Liver (tissue), 10 donors: ENCODE measurements at places on chromosomes 7 and 10. TPM values are rescaled to one million over a fixed set of nuclear protein-coding genes. Genes with fewer than 3 reads are reported as not detected.

The ZNF716 gene
- total RNA-seq: not detected

The CACNA2D1 gene
- total RNA-seq: 1.4 TPM

The IDI2 gene
- not detected for total RNA-seq

The TUBAL3 gene
- total RNA-seq: not detected

The TSPAN13 gene
- total RNA-seq: 20.6 TPM

The SNX8 gene
- total RNA-seq: 20.8 TPM

The AKR1C8 gene
- not detected for total RNA-seq

DNA sequence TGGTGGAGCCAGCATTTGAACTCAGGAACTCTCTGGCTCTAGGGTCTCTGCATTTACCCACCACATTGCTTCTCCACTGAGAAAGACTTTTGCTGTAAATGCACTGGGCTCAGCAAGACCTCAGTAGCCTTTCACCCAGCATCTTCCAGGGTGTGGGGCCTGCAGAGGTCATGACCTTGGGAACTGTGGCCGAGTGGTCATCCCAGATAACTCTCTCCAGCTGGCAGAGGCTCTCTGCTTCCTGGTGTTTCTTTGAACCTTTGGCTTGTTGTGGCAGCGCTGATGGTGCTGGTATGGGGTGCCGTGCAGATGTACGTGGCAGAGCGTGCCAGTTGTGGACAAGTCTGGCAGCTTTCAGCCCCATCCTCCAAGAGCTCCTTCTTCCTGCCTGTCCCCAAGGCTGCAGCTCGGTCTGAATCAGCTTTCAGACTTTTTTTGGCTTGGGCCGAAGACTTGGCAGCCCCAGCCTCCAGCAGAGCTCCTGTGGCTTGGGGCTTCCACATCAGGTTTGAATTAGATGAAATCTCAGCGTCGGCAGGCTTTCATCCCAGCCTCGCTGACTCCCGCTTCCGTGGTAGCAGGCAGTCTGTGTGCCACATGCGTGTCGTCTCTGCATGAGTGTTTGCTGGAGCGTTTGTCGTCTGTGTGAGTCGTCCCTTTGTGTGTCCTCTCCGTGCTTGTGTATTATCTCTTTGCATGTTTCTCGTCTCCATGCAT, 21.5 kb downstream of the ADAMTS14 start:
- DNase-seq: no peak

GRCh38 chr7:101531726-101532357, 97.3 kb downstream of the MYL10 start:
- DNase-seq: no peak

- no peak for DNase-seq
Measured at GRCh38 chr7:51629206-51629605, 312.6 kb upstream of the COBL start.

DNA sequence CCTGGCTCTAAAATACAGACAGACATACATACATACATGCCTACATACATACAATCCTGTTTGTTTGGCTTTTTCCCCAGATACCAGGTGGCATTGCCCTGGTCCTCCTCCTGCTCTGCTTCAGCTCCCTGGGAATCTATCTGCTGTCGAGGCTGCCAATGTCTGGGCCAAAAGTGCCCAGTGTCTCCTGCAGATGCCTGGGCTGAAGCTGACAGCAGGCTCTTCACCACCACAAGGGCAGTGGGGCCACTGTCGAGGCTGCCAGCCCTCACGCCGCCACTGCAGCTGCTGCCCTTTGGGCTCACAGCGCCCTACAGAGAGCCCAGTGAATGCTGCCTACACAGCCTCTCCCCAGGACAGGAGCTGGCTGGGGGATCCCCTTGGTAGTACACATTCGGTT, 18.0 kb upstream of the STN1 start:
- no peak for DNase-seq

GRCh38 chr10:51654918-51655317, 44.5 kb downstream of the CSTF2T start:
- DNase-seq: no peak

GRCh38 chr10:4282496-4282895, 497.5 kb upstream of the KLF6 start:
- no peak for DNase-seq

- DNase-seq: no peak
Measured at GRCh38 chr7:25891591-25891990, 260.4 kb upstream of the NFE2L3 start.

DNA sequence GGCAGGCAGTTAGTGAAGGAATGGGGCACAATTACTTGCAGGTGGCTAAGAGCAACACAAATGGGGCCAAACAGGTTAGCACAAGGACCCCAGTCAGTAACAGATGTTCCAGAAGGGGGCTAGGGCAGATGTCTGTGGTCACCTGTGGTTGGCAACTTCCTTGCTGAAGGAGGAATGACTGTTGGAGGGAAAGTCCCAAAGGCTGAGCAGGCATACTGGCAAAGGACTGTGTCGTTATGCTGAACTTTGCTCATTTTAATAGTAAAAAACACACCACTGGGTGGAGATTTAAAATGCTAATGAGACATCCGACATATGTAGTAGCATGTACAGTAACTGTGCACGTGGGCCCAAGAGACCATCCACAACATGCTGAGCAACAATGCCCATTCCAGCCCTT, 511.6 kb downstream of the CALN1 start:
- DNase-seq: no peak

DNA sequence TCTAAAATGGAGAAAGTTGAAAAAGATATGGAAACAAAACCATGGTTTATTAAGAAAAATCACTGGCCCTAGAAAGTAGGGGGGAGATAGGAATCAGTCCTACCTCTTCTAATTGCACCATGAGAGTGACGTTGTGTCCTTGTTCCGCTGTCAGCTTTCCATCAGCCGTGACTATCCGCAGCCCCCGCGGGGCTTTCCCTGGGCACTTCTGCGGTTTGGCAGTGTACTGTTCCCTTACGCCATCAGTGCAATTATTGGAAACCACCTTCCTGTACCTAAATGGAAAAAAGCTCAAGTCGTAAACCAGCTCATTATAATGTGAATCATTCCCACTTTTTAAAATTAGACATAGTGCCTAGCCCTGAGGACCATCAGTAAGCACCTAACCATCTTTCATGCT, 512.2 kb downstream of the SORCS1 start:
- no peak for DNase-seq

DNA sequence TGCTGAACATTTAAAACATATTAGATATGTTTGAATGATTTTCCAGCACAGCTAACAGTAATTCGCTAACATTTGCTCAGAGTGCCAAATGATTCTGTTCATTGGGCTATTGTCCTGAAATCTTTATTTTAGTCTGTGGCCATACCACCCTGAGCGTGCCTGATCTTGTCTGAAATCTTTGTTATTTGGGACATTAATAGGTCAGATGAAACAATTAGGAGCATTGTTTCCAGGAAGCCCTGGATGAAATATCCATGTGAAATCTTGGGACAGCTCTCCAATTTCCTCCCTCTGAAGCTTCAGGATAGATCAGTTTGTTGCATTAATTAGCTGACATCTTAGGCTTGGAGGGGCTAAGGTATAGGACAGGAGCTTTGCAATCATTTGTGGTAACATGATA, 512.0 kb downstream of the KIF20B start:
- no peak for DNase-seq

DNA sequence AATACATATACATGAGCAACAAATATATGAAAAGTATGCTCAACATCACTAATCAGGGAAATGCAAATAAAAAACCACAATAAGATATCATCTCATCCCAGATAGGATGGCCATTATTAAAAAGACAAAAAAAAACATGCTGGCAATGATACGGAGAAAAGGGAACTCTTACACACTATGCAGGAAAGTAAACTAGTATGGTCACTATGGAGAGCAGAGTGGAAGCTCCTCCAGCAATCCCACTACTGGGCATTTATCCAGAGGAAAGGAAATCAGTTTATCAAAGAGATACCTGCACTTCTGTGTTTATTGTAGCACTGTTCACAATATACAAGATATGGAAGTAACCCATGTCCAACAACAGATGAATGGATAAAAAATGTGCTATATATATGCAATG, 217.5 kb downstream of the SDK1 start:
- DNase-seq: no peak

- DNase-seq: no peak
Measured at GRCh38 chr7:31885171-31885570, 185.0 kb downstream of the PDE1C start.

DNA sequence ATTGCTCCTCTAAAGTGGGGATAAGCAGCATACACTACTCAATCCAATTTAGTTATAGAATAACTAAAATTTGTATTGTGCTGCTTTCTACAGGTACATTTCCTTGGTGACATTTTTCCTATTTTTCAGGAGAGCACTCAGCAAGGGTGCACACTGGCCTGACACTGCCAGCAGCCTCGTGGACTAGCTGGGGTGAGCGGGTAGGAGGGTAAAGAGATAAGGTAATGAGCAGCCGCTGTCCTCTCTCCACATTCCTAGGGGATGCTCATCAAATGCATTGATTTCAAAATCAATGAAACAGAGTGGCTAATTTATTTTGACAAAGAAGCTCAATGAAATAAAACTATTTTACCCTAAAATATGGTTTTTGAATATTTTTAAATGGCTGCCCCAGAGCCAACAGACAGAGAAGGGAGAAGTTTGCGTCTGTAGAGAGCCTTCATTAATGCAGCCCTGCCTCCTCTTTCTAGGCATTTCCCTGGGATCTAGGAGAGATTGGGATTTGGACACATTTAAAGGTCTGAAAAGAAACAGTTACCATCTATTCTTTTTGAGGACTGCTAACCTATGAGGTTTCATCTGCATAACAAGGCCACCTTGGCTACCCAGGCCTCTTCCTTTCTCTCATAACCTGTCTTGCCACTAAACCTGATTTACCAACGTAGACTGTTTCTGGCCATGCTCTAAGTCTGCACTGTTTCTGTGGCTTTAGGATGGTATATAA, 561.0 kb downstream of the IPMK start:
- DNase-seq: no peak

DNA sequence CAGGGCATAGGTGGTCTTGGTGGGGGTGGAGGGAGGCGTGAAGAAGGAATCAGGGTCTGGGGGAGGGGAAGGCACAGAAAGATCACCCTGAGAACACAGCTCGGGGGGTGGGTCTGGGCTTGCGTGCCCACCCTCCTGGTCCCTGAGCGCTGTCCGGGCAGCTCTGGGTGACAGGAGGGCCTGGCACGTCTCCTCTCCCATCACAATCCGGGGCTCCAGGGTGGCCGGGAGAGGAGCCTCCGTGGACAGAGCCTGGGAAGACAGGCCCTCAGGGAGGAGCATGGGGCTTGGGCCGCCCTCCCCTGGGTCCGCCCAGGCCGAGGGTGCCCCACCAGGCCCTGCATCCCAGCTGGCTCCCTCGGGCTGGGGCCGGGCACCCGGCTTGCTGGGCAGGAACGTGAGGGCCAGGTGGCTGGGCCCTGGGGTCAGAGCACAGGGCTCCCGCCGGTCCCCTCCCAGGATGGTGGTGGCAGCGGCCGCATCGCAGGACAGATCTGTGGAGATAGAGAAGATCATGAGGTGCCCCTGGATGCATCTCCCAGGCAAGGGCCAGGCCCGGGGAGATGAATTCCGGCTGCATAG, 3.1 kb downstream of the NACAD start:
- DNase-seq: no peak

- no peak for DNase-seq
Measured at GRCh38 chr10:116669832-116670644, 49.3 kb downstream of the PNLIPRP2 start.

DNA sequence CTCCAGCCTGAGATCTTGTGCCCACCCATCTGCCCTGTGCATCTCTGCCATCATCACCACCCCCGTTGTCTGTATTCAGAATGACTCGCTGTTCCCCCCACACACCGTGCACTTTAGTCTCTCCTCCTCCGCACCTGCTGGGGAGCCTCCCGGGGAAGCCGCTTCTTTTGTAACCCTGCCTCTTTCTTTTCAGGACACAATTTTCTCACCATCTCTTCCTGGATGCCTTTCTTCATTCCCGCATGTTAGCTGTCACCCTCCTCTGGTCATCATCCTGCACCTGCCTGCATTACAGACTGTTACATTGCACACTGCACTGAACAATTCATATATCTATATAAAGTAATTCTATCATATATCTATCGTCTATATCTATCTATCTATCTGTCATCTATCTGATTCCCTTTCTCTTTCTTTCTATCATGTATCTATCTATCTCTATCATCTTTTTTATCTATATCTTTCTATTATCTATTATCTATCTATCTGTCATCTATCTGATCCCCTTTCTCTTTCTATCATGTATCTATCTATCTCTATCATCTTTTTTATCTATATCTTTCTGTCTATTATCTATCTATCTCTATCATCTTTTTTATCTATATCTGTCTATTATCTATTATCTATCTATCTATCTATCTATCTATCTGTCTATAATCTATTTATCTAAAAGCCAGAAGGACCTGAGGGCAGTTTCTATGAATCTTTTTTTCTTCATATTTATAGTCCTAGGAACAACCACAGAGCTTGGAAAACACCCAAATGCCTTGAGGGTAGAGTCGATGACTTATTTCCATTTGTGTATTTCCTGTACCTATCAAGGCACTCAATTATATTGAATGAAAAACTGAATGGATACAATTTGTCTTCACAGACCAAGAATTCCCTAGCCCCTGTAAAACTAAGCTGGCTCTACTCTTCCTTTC, 642.5 kb downstream of the ACTR3B start:
- no peak for DNase-seq

DNA sequence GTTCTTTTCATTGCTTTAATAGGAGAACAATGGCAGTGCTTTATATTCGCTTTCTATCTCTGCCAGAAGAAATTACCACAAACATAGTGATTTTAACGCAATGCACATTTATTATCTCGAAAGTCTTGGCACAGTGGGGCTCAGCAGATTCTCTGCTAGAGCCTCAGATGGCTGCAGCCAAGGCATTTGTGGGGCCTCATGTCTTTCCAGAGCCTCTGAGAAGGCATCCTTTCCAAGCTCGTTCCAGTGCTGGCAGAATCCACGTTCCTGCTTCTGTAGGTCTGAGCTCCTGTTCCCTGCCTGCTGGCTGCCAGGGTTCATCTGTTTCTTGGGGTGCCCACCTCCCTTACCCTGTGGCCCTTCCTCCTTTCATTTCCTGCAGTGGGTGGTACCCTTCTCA, 60.2 kb downstream of the LRRC18 start:
- no peak for DNase-seq

DNA sequence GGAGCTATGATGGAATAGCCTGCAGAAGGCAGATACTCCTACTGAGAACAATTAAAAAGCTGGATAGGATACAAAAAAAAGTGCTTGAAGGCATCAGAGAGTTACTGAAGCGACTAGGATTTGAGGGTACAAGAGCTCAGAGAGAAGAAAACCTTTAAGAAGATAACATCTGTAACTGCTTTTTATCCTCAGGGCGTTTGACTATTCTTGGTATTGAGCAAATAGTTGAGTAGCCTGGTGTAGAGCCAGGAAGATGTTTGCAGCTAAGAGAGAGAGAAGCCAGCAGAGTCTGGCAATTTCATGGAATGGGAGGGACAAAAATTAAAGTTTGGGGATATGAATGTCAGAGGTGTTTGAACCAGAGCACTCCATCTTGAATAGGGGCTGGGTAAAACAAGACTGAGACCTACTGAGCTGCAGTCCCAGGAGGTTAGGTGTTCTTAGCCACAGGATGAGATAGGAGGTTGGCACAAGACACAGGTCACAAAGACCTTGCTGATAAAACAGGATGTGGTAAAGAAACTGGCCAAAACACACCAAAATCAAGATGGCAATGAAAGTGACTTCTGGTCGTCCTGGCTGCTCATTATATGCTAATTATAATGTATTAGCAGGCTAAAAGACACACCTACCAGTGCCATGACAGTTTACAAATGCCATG, 428.8 kb downstream of the SH2D4B start:
- DNase-seq: no peak

GRCh38 chr10:7857262-7857661, 39.0 kb downstream of the TAF3 start:
- no peak for DNase-seq
